ENCODE measurements at places on chromosomes 5 and 9.

GRCh38 chr9:112866662-112867274, 23.9 kb downstream of the SLC46A2 start:
- DNase-seq: no peak

DNA sequence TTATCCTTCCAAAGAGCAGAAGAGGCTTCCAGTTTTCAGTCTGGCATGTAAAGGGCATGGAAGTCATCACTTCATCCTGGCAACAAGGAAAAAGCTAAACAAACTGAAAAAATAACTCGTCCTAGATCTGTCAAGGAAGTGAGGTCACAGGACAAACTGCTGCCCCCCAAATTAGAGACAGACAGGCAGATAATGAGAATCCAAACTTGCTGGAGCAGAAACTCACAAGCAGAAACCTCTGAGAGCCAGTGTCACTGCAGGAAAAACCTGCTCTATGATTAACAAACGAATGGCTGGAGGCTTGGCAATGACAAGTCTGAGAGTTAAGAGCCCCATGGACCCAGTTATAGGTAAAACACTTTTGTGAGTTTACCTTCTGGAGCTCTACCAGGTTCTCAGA, 18.9 kb upstream of the MLANA start:
- no peak for DNase-seq

- no peak for DNase-seq
These were observed 370.6 kb downstream of the DMRTA1 start for GRCh38 chr9:22817181-22817580.

GRCh38 chr9:136133191-136133958, 14.7 kb upstream of the TMEM250 start:
- no peak for DNase-seq

DNA sequence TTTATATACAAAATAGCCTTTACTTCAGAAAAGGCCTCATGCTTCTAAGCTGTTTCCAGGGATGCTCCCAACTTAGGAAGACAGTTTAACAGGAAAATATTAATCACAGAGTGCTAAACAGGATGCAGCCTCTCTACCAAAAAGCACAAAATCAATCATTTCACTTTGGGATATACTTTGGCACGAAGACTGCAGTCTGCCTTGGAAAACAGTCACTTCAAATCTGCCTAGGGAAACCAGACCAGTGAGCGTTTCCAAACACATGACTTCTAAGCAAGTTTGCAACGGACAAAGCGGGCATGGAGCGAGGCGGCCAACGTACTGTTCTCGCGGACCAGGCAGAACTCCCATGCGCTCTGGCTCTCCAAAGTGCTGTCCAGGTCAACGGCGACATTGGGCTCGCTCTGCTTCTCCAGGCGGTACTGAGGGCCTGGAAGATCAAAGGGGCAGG, 201.0 kb downstream of the MAPKAP1 start:
- DNase-seq: no peak

GRCh38 chr9:108512426-108513173, 343.2 kb downstream of the ACTL7B start:
- no peak for DNase-seq

- DNase-seq: no peak
These were observed 34.2 kb upstream of the MYOT start for GRCh38 chr5:137833463-137833862.

DNA sequence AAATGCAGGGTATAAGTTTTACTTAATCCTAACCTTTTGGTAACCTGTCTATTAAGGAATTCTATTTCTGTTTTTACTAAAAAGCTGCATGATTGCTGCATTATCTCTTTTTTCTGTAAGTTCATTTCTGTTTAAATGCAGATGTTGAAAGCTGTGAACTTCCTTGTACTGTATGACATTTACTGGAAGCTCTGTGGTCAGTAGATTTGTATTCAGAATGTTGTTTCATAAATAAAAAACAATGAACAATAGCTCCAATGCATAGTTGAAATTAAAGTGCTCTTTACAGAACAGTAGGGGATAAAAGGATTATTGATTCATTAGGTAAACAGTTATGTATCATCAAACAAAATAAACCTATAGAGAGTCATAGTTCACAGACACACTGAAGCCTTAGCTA, 46.5 kb upstream of the FKTN start:
- DNase-seq: no peak

DNA sequence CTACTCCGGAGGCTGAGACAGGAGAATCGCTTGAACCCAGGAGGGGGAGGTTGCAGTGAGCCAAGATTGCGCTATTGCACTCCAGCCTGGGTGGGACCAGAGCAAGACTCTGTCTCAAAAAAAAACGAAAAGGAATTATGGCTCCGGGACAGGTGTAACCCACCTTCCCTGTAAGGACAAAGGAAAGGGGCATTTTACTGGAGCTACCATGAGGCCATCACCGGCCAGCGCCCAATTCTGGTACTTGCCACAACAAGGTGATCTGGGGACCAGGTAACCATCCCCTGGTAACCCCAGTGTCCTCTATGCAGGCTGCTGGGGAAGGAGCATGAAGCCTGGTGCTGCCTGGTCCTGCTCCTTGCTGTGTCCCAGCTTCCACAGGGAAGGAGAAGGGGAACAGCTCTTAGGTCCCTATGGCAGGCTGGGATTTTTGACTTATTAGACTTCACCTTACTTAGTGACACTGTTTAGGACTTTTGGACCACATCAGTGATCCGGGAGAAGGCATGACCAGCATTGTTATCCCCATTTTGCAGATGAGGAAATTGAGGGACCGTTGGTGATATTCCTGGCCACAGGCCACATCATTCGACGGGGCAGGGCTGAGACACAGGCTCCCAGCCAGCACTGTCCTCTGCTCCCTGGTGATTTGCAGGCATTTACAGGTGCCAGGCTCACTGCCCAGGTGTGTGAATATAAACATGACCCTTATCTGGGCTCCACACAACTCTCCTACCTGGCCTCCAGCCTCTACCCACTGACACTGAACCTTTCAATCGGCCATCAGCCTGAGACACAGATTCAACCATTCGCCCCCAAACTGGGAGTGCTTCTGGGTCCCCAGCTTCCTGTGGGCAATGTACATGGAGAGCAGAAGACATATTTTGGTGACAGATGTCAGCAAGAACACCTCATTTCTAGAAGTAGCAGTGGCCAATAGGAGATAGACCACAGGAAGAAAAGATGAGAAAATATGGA, 26.5 kb upstream of the ABO start:
- no peak for DNase-seq

GRCh38 chr9:70053864-70054263, 10.2 kb downstream of the MAMDC2 start:
- DNase-seq: no peak

DNA sequence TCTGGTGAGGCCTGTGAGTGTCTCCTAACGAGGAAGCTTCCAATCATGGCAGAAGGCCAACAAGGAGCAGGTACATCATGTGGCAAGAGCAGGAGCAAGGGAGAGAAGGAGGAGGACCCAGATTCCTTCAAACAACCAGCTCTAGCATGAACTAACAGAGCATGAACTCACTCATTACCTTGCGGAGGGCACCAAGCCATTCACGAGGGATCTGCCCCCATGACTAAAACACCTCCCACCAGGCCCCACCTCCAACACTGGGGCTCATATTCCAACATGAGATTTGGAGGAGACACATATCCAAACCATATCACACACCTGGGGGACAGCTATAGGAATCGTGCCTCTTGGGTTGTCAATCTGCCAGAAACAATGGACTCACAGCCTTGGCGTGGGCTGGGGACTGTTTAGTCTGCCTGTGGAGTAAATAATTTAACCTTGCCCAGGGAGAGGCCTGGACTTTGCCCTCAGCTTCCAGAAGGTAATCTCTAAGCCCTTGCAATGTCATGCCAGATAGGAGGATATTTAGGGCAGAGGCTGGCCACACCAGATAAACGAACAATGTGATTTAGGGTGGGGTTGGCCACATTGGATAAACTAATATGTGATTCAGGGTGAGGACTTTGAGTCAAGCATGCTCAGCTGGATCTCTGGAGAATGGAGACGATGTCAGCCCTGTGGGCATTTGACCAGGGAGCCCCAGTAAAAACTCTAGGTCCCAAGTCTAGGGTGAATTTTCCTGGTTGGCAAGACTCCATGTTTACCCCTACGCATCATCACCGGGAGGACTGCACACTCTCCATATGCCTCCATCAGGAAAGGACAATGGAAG, 13.6 kb upstream of the VDAC1 start:
- no peak for DNase-seq

GRCh38 chr5:66281294-66281693, 137.2 kb downstream of the SREK1 start:
- DNase-seq: no peak

- no peak for DNase-seq
These were observed 95.3 kb upstream of the VLDLR start for GRCh38 chr9:2526071-2526828.

DNA sequence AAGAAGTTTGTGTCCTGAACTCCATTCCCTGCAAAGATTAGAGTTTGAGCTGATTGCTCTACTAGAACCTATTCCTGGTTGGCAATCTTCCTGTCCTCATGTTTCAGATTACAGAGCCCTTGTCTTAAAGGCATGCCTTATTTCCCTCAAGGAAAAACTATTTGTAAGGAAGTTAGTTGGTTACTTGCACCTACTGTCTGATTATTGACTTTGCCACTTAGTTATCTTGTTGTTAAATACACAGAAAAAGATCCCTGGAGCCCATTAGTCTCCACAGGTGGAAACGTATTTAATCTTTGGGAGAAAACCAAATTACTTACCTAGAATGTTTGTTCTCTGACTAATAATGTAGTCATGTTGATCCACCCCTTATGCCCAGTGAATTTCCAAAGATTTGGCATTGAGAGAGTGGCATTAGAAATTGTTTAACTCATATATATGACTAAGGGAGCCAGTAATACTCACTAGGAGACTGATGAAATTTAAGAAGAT, 132.3 kb upstream of the ELL2 start:
- DNase-seq: no peak

DNA sequence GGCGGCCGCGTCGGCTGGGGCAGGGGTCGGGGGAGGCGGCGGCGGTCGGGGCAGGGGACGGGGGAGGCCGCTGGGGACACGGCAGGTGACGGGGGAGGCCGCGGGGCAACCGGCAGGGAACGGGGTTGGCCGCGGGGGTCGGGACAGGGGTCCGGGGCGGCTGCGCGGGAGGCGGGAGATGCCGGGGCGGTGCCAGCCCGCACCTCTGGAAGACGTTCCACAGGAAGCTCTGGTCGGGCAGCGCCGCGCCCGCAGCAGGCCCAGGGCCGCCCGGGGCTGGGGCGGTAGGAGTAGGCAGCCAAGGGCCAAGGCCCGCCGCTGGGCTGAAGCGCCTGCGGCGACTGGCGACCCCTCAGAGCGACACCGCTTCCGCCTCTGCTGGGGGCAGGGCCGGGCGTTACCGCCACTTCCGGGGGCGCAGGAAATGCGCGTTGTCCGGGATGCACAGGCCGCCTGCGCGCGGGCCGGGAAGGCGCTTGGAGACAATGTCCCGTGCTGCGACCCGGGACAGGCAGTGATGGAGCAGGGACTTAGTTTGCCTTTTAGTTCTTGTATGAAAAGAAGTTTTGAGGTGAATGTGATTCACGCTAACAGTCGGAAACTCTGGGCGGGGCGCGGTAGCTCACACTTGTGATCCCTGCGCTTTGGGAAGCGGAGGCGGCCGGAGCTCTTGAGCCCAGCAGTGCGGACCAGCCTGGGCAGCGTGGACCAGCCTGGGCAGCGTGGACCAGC, 110.0 kb upstream of the LPCAT1 start:
- DNase-seq: peak; percentile 61

DNA sequence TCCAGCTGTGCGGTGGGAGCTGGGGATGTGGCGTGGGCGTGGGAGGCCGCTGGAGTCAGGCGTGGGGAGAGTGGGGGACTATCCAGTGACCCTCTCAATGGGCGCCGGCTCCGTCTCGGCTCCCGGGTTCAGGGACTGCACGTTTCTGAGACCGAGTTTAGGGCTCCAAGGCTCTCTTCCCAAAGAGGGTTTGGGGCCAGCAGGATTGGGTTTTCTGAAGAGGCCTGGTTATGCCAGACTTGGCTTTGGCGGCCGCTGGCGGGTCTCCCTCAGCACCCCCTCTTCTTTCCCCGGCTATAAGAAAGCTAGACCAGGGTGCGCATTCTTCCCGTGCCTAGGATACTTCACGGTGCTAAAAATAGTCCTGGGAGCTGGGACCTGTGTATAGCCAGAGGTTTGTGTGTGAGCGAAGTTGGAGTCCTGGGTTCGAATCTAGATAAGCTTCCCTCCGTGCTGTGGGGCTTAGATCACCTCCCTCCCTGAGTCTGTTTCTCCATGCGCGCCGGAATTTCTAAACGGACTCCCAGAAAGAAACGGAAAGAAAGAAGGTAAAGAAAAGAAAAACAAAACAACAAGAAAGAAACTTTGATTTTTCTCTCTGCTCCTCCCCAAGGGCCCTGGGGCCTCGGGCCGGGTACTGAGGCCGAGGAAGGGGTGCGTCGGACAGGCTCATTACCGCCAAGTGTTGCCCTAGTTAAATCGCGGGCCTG, 5.0 kb downstream of the HAND1 start:
- no peak for DNase-seq
